ENCODE measurements at places on chromosomes 7 and 10.

- peak; percentile 53 for DNase-seq
Measured at GRCh38 chr7:112206991-112207592, 597 bp downstream of the ZNF277 start.

DNA sequence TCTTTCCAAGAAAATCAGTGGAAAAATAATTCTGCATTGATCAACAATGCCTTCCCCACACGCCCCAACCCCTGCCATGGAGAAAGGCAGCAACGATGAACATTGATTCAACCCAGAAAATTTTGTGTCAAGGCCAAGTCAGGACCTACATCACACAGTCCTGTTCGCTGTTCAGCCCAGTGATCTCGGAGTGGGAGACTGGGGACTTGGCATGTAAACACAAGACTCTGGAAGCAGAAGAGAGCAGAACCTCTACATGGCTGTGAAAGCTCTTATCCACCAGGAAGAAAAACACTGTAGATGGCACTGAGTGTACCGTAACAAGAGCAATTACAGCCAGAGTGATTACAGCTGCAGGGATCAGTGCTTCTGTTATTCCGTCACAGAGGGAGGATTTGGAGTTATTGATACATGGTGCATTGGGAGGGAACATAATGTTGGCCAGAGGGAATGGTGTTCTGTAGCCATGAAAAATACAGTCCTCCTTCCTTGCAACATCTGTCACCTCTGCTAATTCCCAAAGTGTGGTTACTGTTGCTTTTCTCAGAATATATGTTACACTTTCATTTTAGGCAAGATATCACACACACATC lies 136.6 kb downstream of the IQUB start:
- peak; percentile 84 for DNase-seq

- no peak for DNase-seq
Measured at GRCh38 chr7:17129218-17129617, 169.2 kb upstream of the AHR start.

DNA sequence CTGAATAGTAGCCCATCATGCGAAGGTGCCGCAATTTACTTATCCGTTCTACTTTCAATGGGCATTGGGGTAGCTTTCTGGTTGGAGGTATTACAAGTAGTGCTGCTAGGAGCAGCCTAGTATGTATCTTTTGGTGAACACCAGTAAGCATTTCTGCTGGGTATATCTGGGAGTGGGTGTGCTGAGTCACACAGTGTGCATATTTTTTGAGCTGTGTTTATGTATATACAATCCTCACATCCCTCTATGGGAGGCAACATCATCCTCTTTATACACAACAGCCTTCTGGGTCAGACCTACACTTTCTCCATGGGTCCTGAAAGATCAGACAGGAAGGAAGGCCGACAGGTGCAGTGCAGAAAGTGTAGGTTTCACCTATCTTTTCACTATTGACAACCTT lies 36.3 kb downstream of the PYROXD2 start:
- no peak for DNase-seq

- DNase-seq, result no peak
Measured at GRCh38 chr10:127968659-127969058, 61.8 kb downstream of the PTPRE start.

DNA sequence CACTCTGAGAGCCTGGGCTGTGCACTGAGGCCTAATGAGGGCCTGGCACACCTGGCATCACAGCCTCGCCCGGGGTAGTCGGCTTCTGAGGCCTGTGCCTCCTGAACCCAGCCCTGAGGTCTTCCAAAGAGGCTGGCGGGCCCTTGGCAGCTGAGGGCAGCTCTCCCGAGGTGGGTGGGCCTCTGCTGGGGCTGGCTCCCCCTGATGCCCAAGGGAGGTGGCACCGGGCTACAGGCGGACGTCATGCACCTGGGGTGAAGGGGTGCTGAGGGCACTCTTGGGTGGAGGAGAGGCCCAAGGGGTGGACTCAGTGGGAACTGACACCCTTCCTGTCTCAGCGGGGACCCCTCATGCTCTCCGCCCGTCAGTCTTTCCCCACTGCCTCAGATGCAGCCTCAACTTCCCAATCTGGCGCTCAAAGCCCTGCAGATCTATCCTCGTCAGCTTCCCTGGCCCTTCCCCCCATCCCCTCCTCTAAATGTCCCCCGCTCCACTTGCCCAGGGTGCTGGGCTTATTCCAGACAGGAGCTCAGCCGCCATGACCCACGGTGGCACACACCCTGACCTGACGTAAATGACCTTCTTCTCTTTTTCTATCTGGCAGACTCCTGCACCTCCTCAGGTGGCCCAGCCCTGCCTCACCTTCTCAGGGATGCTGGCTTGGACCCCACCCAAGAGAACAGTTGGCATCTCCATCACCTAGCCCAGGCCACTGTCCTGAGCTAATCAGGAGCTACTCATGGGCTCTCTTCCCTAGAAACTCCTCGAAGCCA lies 38.2 kb downstream of the MYL10 start:
- DNase-seq, result no peak

All from tongue (tissue), 3 donors.